Fibroblast of skin of right quadriceps (primary cell): ENCODE measurements at places on chromosomes 7 and 10.
A peak's percentile ranks its signal among the peaks of the same experiment; 100 is the strongest.

- no peak for DNase-seq
Measured at GRCh38 chr7:81007051-81007450, 88.2 kb upstream of the SEMA3C start.

DNA sequence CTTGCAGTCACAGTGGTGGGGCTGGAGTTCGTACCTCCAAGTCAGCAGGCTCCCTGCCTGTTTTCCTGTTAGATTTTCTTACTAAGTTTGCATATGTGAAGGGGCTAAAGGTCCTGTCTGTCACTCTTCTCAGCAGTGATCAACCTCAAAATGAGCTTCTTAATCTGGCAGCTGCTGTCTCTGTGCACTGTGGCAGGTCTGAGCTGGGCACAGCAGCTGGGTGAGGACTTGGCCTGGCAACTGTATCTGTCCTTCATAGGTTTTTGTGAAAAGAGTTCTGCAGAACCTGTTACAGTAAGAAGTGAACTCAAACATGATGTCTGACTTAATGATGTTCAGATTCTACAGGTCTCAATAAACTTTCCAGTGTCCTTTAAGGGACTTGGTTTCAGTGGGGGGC is 31.3 kb upstream of the GJD4 start:
- no peak for DNase-seq

GRCh38 chr10:126331101-126331500 is 57.2 kb downstream of the ADAM12 start:
- peak; percentile 70 for DNase-seq

DNA sequence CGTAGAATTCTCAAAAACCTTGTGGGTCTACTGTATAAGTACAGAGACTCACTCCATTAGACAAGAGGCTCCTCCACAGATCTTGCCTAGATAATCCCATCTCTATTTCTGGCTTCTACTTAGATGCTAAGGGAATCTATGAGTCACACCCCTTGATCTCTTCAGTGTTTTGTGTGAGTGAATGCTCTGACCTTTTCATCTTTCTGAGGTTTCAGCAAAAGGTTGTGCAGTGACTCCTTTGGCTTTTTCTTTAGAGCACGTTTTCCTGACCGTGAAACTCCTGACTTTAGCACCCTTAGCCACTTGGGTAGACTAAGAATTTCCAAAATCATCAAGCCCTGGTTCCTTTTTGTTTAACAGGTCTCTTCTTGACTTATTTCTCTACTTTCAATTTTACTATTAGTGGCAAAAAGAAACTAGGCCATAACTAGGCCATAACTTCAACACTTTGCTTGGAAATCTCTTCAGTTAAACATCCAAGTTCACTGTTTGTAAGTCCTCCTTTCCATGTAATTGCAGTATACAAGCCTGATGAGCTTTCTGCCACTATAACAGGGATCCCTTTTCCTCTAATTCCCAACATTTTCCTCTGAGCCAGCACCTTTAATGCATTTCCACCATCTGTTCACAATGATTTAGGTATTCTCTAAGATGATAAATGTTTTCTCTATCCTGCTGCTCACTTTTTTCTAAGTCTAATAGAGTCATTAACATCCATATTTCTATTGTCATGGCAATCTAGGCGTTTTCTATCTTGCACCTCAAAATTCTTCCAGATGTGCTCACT is 19.4 kb downstream of the COPG2 start:
- DNase-seq, result peak; percentile 69

DNA sequence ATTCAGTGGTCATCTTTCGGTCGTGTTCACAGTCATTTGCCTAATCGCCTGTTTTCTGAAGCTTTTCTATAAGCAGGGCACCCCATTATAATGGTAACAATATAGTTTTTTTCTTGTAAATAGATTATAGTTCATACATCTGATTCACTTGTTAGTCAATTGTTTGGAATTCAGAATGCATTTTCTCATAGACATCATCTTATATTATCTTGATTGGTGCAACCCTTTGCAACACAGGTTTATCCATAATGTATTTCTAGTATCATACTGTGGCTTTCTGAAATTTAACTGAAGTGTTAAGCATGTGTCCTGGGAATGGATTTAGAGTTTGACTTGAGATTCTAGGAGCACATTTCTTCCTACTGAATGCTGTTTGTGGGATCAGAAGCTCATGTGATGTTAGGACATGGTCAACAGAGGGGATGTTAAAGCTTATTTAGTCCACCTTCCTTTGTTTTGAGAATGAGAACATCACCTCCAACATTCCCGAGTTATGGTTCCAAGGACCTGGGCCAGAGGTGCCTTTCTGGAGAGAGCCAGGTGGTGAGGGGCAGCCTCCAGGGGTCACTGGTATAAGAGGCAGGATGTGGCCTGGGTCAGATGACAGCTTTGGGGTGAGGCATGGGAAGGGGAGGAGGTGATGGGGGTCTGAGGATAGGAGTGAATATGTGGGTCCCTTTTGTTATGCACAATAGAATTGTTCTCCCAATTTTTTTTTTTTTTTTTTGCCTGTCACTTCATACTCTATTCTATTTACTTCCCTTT is 415.6 kb downstream of the EXOC4 start:
- DNase-seq, result peak; percentile 20
